ENCODE measurements at places on chromosomes 2 and 18.

GRCh38 chr2:23445450-23445868, 60.5 kb downstream of the KLHL29 start:
- DNase-seq, result no peak

DNA sequence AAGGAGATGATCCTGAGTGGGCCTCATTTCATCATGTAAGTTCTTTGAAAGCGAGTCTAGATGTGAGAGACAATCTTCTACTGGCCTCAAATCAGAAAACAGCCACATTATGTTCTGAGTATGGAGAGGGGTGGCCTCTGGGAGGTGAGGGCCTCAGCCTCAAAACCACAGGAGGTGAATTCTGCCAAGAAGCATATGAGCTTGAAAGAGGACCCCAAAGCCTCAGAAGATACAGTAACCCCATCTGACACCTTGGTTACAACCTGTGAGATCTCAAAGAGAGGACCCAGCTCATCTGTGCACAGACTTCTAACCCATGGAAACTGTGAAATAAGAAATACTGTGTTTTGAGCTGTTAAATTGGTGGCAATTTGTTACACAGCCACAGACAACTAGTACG, 200.1 kb downstream of the ARHGAP15 start:
- no peak for DNase-seq

GRCh38 chr2:96396095-96396494, 60.5 kb downstream of the NCAPH start:
- DNase-seq, result no peak

- no peak for DNase-seq
Observed at GRCh38 chr2:30217644-30218337, 13.5 kb upstream of the LBH start.

- no peak for DNase-seq
Observed at GRCh38 chr2:165022781-165023180, 67.5 kb upstream of the SLC38A11 start.

DNA sequence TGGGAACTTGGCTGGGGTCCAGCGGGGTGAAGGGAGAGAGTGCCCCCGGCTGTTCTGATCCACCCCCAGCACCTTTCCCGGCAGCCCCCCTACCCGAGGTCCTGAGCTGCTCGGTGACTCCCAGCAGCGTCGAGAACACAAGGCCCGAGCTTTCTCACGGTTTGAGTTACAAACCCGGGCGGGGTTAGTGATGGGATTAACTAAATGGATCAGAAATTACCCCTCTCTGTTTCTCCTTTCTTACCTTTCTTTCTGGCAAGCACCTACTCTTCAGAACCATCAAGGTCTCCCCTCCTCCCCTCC, 139.4 kb upstream of the GPC1 start:
- no peak for DNase-seq

DNA sequence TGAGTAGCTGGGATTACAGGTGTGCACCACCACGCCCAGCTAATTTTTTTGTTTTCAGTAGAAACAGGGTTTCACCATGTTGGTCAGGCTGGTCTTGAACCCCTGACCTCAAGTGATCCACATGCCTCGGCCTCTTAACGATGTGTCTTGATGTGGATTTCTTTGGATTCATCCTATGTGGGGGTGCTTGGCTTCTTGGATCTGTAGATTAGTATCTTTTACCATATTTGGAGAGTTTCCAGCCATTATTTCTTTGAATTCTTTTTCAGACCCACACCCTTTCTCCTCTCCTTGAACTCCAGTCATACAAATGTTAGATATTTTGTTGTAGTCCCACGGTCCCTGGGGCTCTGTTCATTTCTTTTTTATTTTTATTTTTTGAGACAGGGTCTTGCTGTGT, 6.8 kb upstream of the TOGARAM2 start:
- no peak for DNase-seq

- DNase-seq, result no peak
Observed at GRCh38 chr18:27921904-27922751, 254.8 kb downstream of the CDH2 start.

GRCh38 chr2:144452989-144453336, 67.0 kb downstream of the ZEB2 start:
- DNase-seq, result no peak

DNA sequence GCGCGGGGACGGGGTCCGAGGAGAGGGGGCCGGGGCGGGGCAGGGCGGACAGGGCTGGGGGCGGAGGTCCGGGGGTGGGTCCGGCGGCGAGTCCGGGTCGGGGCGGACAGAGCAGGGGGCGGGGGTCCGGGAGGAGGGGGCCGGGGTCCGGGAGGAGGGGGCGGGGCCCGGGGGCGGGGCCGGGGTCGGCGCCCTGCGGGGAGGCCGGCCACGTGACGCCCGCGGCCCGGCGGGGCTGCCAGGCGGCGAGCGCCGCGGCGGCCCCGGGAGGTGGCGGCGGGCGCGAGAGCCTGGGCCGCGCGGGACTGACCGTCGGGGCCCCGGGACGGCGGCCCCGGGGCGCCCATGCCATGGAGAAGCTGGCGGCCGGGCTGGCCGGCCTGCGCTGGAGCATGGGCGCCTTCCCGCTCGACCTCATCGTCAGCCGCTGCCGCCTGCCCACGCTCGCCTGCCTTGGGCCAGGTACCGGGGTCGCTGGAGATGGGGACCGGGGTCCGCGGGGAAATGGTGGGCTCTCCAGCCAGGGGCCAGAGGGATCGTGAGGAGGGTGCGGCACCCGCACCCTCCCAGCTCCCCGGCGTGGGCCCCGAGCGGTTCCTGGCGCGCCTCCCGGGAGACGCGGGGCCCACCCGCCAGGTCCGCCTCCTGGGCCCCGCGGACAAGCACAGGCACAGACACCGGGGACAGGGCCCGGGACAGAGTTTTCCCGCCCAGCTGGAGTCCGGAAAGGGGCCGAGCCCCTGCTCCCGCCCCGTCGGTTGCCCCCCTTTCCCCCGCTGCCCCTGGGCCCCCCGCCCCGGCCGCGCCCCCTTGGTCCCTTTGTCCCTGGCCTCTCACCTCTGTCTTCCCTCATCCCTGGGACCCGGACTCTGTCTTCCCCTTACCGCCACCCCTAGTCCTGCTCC, at the start of gene GAREM2:
Gene GAREM2, plus strand, starts transcription at position 218 of the 905 bp plus-strand sequence. Its CDS starts 133 bp downstream, at position 351.
- DNase-seq, result no peak

- DNase-seq, result no peak
Observed at GRCh38 chr2:37555457-37555856, 116.0 kb downstream of the CDC42EP3 start.

- no peak for DNase-seq
Observed at GRCh38 chr2:176656038-176656775, 387.0 kb downstream of the MTX2 start.

DNA sequence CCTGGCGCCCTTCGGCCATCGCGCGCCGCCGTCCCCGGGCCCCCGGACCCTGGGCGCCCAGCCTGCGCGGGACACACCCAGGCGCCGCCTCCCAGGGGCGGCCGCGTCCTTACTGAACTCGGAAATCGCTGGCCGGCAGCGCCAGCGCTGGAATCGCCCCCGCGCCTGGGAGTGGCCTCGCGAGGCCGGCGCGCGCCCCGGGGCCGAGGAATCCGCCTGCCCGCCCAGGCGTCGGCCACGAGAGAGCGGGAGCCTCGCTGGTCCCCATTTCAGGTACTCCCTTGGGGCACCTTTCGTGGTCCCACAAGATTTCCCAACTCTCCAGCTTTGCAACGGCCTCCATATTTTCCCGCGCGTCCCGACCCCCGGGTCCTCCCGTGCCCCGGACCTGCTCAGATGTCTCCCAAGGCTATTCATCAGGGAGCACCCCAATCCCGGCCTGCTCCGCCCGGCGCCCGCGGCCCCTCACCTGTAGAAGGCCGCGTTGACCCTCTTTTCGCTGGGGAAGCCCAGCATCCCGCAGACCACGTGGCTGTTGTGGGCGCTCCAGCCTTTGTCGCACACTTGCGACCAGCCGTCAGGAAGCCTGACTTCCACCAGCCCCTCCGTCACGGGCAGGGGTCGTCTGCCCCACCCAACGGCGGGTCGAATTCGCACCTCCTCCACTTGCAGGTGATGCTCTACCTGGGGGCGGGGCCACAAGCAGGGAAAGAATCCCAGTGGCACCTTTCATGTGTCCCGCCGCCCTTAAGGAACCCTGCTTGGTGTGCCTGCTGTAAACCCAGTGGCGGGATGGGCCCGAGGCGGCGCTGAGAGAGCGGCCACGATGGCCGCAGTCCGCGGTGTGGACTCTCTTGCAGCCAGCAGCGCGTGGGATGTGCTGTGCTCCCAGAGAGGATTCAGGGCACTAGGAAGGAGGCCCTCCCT, 4.6 kb downstream of the LOXL3 start:
- no peak for DNase-seq

DNA sequence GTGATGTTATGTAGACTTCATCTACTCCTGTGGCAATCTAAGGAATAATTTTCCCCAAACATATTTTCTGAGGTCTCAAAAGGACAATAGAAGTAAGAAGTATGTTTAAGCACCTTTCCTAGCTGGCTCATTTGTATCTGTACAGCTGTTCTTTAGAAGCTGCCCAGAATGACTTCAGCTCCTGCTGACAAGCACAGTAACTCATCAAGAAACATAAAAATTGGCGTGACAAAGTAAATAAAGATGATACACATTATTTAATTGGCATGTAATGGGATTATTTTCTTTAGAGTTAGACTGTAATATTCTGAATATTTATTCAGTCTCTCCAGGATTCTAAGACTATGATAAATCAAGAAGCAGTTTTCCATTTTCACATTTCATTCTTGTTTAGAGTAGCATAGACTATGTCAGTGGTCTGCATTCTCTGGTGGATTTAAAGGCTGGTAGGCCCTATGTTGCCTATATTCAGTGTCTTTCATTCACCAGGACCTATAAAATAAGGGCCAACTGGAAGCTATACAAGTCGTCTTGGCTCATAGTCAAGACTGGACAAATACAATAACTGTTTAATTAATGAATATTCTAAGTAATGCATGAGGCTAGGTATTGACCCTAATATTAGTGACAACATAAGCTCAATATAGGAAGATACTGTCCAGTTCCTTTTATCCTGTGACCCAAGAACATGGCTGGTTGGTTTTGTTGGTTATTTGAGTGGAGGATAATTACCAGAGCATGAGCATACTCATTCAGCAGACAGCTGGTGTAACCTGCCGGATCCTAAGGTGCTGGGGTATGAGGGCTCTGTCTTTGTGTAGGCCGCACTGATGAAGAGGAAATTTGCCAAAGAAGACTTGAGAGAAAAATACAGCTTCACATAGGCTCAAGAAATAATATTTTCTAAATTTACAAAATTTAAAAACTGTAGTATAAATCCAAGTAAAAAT, 107.0 kb downstream of the PDE1A start:
- no peak for DNase-seq

DNA sequence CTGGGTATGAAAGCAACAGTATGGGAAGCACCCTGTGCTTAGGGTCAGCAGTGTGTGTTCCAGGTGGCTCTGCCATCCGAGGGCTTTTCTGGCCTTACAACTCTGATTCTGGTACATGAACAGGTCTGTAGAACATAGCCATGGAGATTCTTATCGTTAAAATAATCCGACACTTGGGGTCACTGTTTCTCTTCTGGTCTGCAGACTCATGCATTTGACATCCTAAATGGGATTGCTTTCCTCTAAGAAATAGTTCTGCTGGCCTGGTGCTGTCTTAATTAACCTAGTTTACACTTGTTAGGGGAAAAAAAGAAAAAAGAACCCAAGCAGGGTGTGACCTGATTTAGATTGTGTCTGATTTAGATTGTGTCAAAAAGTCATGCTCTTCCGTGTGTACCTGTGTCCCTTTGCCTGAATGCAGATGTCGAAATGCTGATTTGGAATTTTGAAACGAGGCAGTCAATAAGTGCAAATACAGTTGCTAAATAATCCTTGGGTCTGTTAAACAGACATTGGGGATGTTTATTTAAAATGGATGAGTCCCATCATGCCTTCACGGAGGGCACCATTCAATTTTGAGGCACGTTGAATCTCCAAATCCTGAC, 59.6 kb downstream of the TRPM8 start:
- no peak for DNase-seq

- no peak for DNase-seq
Observed at GRCh38 chr18:4024702-4025101, 430.4 kb downstream of the DLGAP1 start.

- no peak for DNase-seq
Observed at GRCh38 chr2:16570516-16570915, 95.1 kb downstream of the CYRIA start.

DNA sequence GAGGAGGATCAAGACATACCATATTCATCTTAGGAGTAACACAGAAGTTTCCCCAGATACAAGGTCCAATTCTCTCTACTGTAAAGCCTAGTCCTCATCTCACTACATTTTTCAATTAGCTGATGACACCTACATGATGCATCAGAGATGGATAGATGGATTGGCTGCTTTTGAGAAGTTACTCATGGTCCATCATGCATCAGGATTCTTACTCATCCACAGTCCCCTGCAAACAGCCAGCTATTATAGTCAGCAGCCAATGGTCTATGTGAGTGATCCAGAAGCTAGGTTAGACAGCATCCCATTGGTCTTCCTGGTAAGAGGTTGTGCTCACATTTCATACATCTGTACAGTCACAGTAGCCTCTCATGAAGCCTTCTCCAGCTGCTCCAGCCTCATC, 154.5 kb upstream of the NRP2 start:
- no peak for DNase-seq

DNA sequence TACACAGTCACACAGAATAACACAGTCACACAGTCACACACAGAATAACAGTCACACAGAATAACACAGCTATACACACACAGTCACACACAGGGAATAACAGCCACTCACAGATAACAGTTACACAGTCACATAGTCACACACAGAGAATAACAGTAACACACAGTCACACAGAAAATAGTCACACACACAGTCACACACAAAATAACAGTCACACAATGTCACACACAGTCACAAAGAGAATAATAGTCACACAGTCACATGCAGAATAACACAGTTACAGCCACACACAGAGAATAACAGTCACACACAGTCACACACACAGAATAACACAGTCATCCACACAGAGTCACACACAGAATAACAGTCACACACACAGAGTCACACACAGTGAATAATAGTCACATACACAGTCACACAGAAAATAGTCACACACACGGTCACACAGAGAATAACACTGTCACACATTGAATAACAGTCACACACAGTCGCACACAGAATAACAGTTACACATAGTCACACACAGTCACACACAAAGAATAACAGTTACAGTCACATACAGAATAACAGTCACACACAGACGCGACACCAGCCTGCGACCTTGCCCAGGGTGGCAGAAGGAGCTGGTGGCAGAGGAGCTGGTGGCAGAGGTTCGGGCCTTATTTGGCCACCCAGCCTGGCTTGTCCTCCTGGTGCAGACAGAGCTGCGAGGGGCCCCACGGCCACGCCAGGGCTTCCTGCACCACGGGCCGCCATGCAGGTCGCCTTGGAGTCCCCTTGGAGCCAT, 51.3 kb downstream of the RAMP1 start:
- DNase-seq, result no peak

DNA sequence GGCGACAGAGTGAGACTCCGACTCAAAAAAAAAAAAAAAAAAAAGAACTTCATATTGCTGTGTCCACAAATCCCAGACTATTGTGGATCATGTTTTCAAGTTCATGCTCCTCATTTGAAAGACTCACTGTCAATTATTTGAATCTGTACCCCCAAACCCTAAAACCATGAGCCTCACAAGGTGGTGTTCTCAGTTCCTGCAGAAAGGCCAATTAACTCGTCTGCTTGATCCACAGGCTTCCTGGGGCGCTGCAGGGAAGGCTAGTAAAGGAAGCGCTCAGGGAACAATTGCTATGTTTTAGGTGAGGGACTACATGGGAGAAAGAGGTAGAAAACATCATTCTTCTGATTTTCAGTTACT, 396.8 kb upstream of the NETO1 start:
- DNase-seq, result no peak

GRCh38 chr2:215410932-215411285, 25.0 kb downstream of the FN1 start:
- DNase-seq, result no peak

Measured in stimulated activated CD8-positive, alpha-beta memory T cell treated with anti-CD3 and anti-CD28 coated beads, Interleukin-12 subunit alpha, Interleukin-12 subunit beta, amount 100 ng/mL, for 4 hours (primary cell).